ENCODE measurements at places on chromosomes 4 and X.
A peak's percentile ranks its signal among the peaks of the same experiment; 100 is the strongest.

DNA sequence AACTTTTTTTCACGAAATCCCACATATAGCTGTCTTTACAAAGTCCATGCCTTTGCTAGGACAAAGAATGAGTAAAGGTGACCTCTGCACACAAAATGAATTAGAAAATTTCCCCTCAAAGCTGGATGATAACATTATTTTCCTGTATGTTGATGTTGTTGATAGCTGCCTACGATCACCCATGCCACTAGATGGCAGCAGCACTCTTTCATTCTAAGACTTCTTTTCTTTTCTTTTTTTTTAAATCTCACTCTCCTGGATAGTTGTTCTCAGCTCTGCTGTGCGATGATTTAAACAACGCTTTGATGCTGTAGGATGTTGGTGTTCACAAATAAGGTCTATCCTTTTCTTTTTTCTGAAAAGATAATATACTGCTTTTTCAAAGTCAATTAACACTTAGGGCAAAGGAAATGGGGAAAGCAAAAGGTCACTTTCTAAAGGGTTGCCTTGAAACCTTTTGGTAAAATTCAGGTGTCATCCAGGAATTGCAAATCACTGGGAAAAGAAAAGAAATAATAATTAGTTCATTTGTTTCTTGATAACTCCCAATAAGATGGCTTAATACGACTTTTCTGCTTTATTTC lies 266.8 kb downstream of the C4orf33 start:
- peak; percentile 23 for DNase-seq

- DNase-seq = no peak
These were observed 514.3 kb downstream of the ADGRL3 start for GRCh38 chr4:61714387-61714911.

DNA sequence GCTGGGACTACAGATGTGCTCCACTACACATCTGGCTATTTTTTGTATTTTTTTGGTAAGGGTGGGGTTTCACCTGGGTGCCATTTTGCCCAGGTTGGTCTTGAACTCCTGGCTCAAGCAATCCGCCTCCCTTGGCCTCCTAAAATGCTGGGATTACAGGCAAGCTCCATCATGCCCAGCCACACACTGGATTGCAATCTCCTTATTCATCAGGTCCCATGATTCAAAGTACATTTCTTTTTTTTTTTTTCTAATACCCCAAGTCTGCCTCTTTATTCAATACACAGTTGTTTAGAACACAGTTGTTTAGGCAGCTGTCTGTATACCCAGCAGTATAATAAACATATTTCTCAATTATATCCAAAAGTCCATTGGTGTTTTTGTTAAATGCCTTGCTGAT lies 130.3 kb upstream of the ARSJ start:
- DNase-seq = no peak

DNA sequence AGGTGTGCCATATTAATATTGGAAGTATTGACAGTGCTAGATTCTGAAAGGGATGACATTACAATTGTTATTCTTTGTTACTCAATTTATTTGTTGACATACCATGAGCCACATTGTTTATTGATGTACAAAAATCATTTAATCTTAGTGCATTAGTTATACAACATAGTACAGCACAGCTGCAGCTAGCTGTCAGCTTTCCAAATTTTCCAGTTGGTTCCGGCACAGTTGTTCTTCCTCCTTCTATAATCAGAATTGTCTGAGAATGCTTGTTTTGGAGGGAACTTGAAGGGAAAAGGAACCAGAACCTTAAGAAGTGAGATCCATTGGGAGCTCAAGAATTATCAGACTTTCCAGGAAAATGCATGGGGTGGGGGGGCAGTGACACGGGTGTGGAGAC lies 281.4 kb downstream of the ZIC3 start:
- no peak for DNase-seq

GRCh38 chrX:133335027-133335426 lies 80.3 kb downstream of the GPC4 start:
- DNase-seq = no peak

DNA sequence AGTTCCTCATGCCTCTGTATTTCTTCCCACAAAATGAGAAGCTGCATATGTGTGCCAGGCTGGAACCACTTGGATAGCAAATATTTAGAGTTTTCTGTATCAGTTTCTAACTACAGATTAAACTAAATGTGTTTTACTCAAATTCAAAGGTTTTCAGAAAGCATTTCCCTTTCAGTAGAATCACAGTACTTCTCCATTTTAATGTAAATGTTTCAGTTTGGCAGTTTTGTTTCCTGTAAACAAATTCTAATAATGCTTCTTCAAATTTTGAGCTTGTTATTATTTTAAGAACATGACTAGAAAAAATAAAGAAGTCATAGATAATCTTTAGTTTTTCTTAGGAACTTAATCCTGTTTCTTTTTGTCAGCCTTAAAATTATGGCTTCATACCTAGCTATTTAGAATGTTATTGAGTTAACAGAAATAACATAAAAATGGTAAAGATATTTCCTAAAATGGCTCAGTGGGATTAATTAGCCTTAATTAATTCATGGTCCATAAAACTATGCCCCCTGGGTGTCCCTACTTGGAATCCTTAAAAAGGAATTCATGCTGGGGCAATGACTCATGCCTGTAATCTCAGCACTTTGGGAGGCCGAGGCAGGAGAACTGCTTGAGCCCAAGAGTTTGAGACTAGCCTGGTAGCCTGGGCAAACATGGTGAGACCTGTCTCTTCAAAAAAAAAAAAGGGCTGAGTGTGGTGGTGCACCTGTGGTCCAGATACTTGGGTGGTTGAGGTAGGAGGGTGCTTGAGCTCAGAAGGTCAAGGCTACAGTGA lies 83.8 kb upstream of the GPR34 start:
- DNase-seq = no peak

DNA sequence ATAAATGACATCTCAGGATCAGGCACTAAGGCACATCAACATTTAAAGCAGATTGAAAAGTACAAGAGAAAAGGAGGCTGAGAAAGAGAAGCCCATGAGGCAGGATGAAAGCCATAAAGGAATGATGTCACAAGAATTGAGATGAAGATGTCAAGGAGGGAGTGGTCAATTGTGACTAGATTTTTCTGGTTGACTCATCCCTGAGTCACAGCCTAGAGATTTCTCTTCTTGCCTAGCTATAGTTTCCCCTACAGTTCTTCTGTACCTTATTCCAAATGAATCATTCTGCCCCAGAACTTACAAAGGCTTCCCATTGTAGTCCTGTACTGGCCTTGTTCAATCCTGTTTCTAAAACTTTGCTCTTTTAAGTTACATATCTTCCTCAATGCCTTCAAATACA lies 3.4 kb upstream of the USP53 start:
- DNase-seq = peak; percentile 28

GRCh38 chr4:161376275-161376674 lies 787.5 kb downstream of the FSTL5 start:
- DNase-seq = no peak
